ENCODE measurements at places on chromosomes 16 and 17.

DNA sequence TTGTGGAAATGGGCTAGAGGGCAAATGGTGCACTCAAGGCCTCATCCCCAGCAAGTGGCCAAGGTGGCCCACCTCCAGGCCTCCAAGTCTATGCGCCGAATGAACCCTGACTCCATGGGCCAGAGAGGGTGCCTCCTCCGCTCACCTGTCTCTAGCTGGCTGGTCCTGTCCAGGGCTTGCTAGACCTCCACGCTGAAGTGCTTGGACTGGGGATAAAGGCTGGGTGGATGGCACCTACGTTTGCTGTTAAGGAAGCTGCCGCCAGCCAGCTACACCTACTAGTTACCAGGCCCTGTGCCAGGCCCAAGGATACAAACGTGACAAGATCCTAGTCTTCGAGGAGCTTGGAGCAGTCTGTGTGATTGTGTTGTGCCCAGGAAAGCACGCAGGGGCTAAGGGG is 739 bp upstream of the SGCA start:
- DNase-seq, result no peak

GRCh38 chr16:8493972-8494371 is 96.3 kb downstream of the TMEM114 start:
- no peak for DNase-seq

GRCh38 chr16:79610771-79611170 is 10.2 kb upstream of the MAF start:
- DNase-seq, result no peak

GRCh38 chr17:27602721-27603420 is 28.1 kb upstream of the LGALS9 start:
- peak; percentile 8 for DNase-seq

GRCh38 chr17:182050-182751 is 751 bp upstream of the DOC2B start:
- DNase-seq, result peak; percentile 50

DNA sequence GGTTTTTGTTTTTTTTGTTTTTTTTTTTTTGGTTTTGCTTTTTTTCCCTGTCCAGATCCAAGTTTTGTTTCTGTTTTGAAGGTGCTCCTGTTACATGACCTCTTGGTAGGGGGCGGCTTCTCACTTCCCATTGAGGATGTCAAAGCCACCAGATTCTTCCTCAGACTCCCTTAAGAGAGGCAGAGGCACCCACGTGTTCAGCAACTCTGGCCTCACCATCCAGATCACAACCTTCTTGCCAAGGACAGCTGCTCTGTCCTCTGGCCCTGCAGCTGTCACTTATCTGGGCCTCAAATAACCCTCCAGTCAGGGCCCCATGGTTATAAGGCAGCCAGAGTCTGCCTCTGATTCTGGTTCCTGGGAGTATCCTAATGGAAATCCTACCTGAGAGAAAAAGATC is 208.5 kb downstream of the STX8 start:
- DNase-seq, result no peak

- DNase-seq, result peak; percentile 20
Observed at GRCh38 chr16:2474877-2475412, at the start of gene TBC1D24. TSS of gene TBC1D24 (plus strand) at chr16:2475127. CDS start at chr16:2496149, 21,022 bp downstream.

- no peak for DNase-seq
Observed at GRCh38 chr17:70906808-70907207, 737.5 kb downstream of the KCNJ2 start.
